ENCODE measurements at places on chromosomes 11 and 22.

GRCh38 chr22:35328472-35328885 lies 28.8 kb downstream of the TOM1 start:
- DNase-seq: no peak

DNA sequence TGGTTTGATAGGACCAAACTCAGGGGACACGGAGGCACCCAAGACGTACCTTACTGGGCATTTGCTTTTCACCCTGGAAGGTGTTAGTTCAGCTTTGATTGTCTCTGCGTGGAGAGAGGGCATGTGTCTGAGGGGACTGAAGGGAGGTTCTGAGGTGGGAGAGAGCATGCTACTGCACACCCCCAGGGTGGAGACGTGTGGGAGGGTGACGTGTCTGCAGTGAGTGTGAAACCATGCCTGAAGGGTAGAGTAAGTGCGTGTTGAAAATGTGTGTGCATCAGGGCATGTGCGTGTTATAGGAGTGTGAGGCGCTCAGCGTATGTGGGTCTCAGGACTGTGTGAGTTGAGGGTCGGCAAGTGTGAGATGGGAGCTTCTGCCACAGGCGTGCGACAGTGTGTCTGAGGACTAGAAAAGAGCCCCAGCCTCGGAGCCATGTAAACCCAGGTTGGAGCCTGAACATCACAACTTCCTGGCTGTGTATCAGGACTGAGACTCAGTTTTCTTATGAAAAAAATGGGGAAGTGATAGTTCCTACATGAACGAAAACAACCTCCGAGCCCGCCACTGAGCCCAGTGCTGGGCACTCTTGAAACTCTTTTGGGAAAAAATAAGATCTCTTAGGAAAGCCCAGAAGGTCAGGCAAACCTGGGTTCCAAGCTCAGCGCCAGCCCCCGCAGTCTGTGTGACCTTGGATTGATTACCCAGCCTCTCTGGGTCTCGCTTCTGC lies 11.8 kb upstream of the KCNJ11 start:
- no peak for DNase-seq

- no peak for DNase-seq
Measured at GRCh38 chr22:46272762-46273431, 5.1 kb downstream of the TTC38 start.

DNA sequence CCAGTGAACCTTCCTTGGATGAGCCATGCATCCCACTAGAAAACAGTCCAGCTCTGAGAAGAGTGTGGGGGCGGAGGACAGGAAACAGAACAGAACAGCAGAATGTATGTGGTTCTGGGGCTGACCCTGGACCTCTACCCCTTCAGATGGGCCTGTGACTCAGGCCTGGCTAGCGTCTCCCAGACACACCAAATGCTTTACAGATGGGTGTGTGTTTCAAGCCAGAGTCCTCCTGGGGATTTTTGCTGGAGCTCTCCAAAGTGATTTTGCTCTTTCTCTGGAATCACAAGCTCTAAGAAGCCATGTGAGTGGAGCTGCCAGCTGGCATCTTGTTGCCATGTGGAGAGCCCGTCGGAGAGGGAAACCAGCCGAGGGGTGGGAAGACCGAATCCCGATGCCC lies 13.2 kb upstream of the C1QTNF4 start:
- DNase-seq: no peak
